GM12892 (cell line): ENCODE measurements at places on chromosomes 2 and 18.

- no peak for DNase-seq
Measured at GRCh38 chr2:65974067-65974723, 460.7 kb upstream of the MEIS1 start.

DNA sequence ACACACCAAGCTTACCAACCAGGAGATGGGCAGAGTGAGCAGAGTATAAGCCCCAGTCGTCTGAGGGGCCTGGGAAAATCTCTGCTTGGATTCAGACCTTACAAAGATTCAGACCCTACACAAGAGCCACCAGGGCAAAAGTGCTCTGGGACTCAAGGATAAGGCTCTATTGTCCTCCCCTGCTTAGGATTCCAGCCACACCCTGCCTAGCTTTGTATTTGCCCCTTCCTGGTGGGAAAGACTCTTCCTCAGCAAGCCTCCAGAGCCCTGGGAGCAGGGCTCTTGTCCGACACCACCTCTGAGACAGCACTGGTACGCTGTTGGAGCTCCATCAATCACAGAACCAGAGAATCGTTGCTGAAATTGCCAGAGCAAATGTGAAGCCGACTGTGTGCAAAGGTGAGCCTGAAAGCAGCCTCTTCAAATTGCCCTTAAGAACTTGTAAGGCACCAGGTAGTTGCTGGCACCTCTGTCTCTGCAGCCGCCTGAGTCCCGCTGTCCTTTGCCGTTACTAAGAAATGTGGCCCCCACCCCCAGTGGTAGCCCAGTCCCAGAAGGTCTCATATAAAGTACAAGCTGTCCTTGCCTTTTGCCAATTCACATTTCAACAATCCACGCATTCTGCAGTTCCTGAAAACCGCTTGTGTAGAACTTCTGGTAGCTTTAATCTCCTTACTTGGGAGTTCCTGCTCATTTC lies 148.7 kb downstream of the CTIF start:
- DNase-seq, result no peak

DNA sequence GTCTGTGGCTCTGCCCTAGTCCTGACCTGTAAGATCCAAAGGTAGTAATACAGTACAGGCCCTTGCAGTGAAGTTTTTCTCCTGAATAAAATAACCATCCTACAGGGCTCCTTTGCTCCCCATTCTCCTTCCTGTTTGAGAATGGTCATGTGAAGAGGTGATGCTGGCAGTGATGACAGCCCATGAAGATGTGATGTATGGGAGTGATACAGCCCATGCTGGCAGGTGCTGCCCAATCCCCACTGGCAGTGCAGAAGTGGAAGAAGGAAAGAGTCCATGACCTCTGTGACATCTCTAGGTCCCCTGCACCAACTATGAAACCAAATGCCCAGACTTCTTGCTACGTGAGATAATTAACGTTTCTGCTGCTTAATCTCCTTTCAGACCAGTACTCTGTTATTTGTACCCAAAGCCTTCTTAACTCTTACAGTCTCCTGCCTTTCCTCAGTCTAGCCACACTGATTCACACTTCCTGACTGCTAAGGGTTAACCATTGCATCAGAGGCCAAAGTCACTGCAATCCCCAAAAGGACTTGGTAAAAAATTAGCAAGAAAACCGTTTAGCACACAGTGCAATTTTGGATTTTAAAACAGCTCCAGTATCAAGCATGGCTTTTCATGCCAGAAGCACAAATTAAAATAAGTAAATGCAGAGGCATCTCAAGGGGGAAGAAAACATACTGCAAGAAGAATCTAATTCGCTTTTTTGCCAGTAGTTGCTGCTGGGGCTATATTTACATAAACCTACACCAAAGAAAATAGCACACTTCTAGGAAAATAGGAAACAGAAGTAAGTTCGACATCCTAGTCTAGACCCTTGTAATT lies 98.0 kb downstream of the STK39 start:
- DNase-seq, result no peak

- no peak for DNase-seq
Measured at GRCh38 chr18:28004606-28005005, 172.3 kb downstream of the CDH2 start.

GRCh38 chr2:2270808-2271415 lies 60.2 kb downstream of the MYT1L start:
- DNase-seq, result no peak

GRCh38 chr2:134290358-134290757 lies 36.5 kb downstream of the MGAT5 start:
- DNase-seq, result no peak

- DNase-seq, result no peak
Measured at GRCh38 chr2:54524226-54524991, 68.3 kb downstream of the SPTBN1 start.

GRCh38 chr18:25962176-25962575 lies 128.2 kb downstream of the SS18 start:
- DNase-seq, result no peak

DNA sequence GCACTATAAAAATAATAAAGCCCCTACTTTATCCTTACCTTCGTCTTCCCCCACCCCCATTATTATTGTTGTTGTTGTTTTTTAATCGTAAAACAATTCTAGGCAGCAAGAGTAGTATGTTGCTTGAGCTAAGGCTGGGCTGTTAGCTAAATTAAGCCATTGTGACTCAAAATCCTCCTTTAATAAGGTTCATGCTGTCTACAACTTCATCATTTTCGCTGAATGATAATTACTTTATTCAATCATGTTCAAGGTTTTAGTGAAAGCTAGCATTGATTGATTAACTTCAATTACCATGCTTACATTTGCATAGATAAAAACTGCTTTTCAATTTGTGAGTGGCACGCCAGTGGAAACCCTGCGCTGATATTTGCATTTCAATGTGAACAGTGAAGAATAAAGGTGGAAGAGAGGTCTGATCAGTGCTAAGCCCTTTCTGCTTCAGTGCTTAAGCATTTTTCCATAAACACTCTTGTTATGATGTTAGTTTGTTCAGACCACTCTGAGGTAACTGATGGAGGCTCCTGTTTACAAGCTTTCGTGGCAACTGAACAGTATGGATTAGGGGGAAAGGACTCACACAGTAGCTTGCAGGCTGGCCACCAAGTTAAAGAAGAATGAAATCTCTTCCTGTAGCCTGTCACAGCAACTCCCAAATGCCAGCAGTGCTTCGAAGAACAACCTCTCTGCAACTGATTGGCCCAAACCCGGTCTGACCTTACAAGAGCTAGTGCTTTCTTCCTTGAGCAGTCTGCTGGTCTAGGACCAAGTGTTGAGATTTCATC lies 156.8 kb downstream of the GPD2 start:
- no peak for DNase-seq

DNA sequence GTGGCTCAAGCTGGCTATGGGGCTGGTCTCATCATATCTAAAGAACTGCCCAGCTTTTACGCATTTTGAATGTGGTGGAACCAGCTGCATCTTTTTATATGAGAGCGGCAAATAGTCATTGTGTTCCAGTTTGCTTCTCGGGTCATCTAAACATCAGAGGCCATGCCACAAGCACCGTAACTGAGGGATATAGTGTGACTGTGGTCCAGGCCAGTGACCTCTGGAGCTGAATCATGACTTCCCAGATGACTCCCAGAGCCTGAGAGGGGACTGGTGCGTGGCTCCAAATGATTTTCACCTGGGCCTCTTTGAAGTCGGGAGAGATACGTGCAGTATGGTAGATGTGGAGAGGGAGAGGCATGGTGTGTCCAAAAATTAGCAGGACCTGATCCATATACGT lies 271.0 kb downstream of the NEDD4L start:
- DNase-seq, result no peak

GRCh38 chr2:36441816-36442215 lies 86.2 kb downstream of the CRIM1 start:
- no peak for DNase-seq

- no peak for DNase-seq
Measured at GRCh38 chr18:48342125-48342524, 67.1 kb downstream of the ZBTB7C start.

DNA sequence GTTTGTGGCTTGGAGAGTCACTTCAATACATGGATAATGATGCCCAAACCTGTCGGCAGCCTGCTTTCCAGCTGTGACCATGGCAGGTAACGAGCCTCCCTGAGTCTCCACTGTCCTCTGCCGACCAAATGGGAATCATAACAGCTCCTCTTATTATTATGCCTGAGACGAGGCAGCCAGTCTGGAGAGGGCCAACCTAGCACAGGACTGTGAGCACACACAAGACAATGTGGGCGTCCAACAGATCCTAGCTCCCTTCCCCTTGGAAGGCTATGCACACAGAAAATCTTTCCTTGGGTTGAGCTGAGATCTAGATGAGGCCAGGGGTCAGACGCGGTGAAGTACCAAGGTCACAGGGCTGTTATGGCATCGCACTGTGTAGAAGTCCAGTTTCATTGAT lies 890 bp upstream of the SLC4A3 start:
- no peak for DNase-seq

- no peak for DNase-seq
Measured at GRCh38 chr2:192948316-192948715, 753.6 kb upstream of the TMEFF2 start.

- no peak for DNase-seq
Measured at GRCh38 chr2:70894765-70895164, 40.9 kb upstream of the ATP6V1B1 start.

GRCh38 chr2:119485336-119486110 lies 38.8 kb downstream of the SCTR start:
- DNase-seq, result no peak

DNA sequence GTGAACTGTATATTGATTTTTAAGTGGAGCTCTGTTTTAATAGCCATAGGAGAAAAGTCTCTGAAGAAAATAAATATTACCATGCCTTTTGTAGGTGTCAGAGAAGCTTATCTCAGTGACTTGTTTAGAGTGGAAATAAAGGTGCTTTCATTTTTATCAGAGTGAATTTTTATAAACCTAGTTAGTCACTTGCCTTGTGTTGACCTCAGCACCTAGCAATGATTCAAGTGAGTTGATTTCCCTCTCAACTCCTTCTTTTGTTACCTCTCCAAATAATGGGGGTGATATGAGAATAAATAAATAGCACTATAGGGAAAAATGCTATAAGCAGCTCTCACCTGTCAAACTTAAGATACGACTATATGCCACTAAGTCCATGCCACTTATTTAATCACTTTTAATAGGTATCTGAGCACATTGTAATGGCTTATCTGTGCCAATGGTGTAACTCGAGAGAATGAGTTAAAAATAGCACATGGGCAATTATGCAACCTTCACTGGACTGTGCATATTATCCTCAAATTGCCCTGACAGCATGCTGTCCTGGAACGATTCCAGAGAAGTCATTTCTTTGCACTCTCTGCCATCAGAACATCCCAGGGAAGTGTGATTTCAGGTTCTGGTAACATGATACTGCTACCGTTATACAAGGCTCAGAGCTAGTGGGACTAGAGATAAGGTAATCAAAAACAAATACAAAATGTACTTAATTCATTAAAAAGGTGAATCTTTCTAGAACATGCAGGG lies 290.8 kb downstream of the CCDC85A start:
- DNase-seq, result no peak

GRCh38 chr2:156400706-156401678 lies 35.2 kb upstream of the GPD2 start:
- DNase-seq, result no peak

GRCh38 chr2:7973801-7974480 lies 707.9 kb upstream of the ID2 start:
- no peak for DNase-seq

- no peak for DNase-seq
Measured at GRCh38 chr18:55497825-55498403, 90.1 kb downstream of the TCF4 start.

- no peak for DNase-seq
Measured at GRCh38 chr2:15908371-15908770, 32.0 kb upstream of the MYCN start.

DNA sequence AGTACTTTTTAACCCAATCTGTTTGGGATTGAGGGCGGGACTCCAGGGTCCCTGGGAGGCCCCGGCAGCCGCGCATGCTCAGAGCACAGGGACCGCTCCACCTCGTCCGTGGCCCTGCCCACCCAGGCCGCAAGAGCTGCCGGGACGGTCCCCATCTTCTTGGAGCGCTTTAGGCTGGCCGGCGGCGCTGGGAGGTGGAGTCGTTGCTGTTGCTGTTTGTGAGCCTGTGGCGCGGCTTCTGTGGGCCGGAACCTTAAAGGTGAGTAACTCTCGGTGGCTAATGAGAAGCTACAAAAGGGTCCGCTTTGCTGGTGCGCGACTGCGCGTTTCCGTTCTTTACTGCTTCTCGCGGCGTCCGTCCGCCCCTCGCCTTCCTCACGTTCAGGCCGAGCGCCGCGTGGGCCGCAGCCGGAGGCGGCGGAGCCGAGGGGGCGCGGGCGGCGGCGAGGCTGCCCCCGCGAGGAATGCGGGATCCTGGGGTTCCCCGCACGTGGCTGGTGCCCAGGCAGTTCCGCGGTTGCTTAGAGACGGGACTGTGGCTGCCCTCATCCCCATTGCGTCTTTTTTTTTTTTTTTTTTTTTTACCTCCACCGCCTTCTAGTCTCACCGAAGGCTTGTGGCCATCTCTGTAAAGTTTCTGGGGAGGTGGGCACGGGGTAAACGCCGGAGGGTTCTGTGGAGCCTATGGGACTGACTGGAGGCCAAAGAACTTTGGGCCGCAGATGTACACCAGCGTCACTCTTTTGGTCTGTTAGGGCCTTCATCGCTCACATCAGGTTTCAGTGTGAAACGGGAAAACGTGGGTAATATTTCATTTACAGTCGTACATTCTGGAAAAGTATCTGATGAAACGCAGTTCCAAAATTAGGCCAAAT lies at the start of gene SSB:
TSS of gene SSB (plus strand) at position 154 of the 875 bp plus-strand sequence. CDS start 2,090 bp downstream, outside the sequence.
- DNase-seq, result peak; percentile 80

DNA sequence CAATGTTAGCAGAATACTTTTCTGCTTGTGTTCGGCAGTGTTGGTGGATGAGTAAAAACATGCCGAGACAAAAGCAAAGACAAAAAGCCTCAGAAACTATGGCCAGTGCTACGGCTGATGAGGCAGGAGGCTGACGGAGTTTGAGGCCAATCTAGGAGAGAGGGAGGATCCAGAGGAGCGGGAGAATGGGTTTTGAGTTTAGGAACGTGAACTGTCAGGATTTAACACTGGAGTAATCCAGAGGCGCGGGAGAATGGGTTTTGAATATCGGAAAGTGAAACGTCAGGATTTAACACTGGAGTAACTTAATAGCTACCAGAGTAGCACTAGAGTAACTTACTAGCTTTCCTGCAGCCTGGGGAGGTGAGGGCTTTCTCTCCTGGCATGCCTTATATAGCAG lies 37.4 kb downstream of the LYPD6B start:
- no peak for DNase-seq

- DNase-seq, result no peak
Measured at GRCh38 chr2:216107760-216108159, 1.4 kb upstream of the XRCC5 start.

GRCh38 chr2:190512539-190513095 lies 21.9 kb downstream of the NEMP2 start:
- DNase-seq, result no peak

GRCh38 chr2:48406794-48407349 lies 123.1 kb upstream of the STON1 start:
- no peak for DNase-seq

- no peak for DNase-seq
Measured at GRCh38 chr18:2856547-2857170, 9.9 kb downstream of the EMILIN2 start.

- no peak for DNase-seq
Measured at GRCh38 chr2:72946466-72946865, 29.1 kb downstream of the EMX1 start.

GRCh38 chr18:12628706-12629702 lies 28.9 kb downstream of the SPIRE1 start:
- no peak for DNase-seq
